Stimulated activated CD8-positive, alpha-beta memory T cell treated with anti-CD3 and anti-CD28 coated beads, Interleukin-4, amount 100 ng/mL, for 48 hours (primary cell): ENCODE measurements at places on chromosomes 16 and 17.

- no peak for DNase-seq
Measured at GRCh38 chr16:83550183-83550569, 257.6 kb upstream of the HSBP1 start.

DNA sequence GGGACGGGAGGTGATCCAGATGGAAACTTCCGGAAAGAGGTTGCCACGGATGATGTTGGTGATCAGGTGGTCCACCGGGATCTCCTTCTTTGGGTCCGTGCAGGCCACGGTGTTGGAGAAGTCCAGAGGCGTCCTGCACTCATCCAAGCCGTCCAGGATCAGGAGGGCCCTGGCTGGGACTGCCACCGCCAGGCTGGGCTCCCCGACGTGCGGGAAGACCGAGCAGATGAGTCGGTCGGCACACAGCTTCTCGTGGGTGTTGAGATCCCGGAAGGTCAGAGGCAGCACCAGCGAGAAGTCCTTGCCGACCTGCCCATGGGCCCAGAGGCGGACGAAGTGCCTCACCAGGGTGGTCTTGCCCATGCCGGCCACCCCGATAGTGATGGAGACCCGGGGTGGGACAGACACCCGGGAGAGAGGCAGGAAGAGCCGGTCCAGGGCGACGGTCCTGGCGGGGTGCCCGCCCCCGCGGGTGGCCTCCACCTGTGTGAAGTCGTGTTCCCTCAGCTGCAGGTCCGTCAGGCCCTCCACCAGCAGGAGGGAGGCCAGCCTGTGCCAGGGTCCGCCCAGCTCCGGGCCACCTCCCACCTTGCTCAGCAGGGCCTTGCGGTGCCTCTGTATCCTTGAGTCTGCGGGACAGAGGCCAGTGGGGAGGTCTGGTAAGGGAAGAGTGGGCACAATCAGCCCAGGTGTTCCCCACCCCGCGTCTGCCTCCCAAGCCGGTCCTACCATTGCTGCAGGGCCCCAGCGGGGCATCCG lies 12.9 kb downstream of the NLRC3 start:
- no peak for DNase-seq

- no peak for DNase-seq
Measured at GRCh38 chr16:85162478-85163277, 50.4 kb upstream of the CIBAR2 start.

DNA sequence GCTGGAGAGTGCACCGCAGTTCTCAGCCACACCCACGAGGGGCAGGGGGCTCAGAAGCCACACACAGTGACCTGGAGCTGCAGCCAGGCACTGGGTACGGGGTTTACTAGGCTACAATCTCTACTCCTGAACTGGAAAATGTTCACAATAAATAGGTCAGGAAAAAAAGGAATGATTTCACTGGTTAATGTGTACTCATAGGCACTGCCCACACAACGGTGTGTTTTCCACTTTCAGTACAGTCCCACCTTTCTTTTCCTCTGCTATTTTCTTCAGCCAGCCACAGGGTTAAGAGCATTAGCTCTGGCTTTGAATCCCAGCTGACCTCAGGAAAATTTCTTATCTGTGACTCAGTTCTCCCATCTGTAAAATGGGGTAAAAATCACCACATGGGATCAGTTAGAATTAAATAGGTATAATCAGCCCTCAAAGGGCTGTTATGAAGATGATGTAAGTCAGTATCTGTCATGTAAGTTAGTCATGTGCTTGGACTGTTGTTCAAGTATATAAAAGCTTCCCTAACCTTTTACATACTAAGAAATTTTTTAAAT lies 35.7 kb downstream of the ZCCHC14 start:
- no peak for DNase-seq

DNA sequence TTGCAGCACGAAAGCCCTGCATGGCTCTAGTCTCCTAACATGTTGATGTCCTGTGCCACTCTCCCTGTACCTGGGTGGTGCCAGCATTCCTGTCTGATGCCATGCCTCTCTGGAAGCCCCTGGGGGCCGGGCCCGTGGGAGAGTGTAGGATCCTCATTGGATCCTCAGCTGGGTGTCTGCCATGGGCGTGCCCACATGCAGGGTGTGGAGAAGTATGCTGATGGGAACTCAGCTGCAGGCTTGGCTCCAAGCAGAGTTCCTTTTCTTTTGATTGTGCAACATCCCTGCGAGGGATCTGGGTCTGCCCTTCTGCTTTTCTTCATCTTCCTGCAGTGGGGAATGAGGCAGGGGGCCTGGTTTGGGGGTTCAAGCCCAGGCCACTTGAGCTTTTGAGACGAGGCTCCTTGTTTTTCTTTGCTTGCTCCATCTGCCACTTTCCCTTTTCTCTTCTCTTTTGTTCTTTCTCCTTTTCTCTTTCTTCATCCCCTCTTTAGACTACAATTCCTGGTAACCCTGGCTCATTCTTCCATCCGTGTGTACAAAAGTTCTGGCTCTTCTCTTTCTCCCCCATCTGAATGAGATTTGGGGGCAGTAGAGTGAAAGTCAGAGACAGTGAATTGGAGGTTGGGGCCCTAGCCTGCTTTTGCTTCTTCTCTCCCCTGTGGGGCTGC lies 32.9 kb downstream of the KSR1 start:
- no peak for DNase-seq

GRCh38 chr16:50718761-50719400 lies 23.0 kb upstream of the CYLD start:
- no peak for DNase-seq

DNA sequence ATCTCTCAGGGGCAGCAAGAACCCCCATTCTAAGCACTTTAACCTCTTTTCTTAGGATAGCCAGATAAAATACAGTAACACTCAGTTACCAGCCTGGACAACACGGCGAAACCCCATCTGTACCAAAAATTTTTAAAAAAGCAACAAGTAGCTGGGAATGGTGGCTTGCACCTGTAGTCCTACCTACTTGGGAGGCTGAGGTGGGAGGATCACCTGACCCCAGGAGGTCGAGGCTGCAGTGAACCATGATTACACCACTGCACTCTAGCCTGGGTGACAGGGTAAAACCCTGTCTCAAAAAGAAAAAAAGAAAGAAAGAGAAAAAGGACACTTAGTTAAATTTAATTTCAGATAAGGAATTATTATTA lies 28.6 kb upstream of the UBE2G1 start:
- DNase-seq: no peak

DNA sequence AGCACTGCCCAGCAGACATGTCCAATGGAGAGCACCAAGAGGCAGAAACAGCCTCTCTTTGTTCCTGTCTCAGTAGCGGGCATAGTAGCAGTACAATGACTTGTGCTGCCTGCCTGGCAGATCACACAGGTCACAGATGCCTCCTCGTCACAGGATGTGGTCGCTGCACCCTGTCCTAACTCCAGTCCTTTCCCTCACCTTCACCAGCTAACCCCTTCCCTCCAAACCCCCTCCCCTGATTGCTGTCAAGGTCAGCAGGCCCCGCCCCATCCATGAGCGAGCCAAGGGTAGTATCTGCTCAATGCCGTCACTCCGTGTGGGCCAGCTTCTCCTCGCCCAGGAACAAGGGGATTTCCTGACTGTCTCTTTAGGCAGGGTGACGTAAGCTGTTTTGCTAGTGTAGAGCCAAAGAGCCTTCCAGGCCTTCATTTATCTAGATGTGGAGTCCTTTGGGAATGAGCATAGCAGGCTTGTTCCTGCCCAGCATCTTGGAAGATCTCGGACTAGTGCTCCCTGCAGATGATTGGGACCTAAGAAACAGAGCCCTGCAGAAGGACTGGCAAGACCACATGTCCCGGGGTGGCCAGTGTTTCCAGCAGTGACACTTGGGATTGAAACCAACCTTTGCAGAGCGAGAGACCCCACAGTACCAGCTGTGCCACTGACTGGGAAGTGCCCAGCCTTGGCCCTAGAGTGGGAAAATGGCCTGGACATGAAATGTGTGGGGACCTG lies 75.9 kb upstream of the TNRC6C start:
- peak; percentile 80 for DNase-seq

- DNase-seq: no peak
Measured at GRCh38 chr17:58250344-58251011, 12.1 kb downstream of the LPO start.

- DNase-seq: no peak
Measured at GRCh38 chr17:49762151-49762941, 1.6 kb downstream of the FAM117A start.

GRCh38 chr17:75456039-75456416 lies 407 bp upstream of the TMEM94 start:
- DNase-seq: no peak

- peak; percentile 69 for DNase-seq
Measured at GRCh38 chr16:79618692-79619050, 18.1 kb upstream of the MAF start.

DNA sequence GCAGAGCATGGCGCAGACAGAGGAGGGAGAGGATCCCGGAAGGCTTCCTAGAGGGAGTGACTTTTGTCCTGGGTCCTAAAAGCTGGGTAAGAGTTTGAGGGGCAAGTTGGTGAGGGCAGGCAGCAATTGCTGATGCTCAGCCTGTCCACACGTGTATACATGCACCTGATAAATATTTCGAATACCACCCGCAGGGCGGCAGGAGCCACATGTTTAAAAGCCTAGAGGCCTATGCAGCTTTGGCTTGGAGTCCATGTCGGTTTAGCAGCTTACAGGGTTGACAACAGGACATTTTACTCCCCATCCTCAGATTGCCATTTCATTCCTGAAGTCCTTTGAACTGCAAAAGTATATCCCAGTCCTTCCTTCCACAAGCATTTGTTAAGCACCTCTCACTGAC lies 99.1 kb downstream of the KATNIP start:
- DNase-seq: no peak

- DNase-seq: no peak
Measured at GRCh38 chr16:60041671-60042070, 1307.6 kb upstream of the GOT2 start.

GRCh38 chr16:3119701-3120408 lies 7.5 kb downstream of the ZNF205 start:
- no peak for DNase-seq

DNA sequence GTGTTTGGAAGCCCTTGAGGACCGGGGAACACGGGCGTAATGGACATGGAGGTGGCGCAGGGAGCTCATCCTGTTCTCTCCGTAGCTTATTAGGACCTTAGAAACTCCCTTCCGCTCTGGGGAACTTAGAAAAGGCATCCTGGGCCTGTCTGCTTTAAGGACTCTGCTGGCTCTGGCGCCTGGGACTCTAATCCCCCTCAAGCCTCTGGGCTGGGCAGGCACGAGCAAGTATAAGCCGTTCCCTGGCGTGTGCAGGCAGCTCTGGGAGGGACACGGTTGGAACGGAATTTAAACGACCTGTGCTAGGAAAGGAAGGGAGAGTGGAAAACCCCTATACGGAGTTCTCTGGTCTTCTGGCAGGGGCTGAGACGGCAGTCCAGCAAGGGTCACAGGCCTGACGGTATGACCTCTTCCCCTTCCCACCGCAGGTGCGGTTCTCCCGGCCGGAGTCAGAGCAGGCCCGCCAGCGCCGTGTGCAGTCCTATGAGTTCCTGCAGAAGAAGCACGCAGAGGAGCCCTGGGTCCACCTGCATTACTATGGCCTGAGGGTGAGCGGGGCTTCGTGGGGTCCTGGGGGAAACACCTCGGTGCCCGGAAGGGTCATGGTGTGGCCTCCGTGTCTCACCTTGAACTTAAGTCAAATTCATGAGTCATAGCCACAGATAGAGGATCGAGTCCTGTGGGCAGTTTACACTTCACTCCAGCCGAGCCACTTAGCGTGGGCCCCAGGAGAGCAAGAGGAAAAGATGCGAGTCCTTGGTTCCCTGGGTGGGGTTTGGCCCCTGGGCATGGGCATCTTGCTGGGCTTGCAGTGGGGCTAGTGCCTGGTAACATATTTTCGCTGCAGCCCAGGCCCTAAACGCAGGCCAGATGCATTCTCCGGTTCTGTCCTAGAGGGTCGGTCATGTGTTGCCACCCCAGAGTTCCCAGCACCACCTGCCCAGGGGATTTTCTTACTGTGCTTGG lies 17.7 kb downstream of the POLR3E start:
- DNase-seq: no peak

- DNase-seq: no peak
Measured at GRCh38 chr17:73137376-73137775, 27.4 kb upstream of the SSTR2 start.

- DNase-seq: no peak
Measured at GRCh38 chr16:26177438-26177837, 485.7 kb downstream of the HS3ST4 start.

DNA sequence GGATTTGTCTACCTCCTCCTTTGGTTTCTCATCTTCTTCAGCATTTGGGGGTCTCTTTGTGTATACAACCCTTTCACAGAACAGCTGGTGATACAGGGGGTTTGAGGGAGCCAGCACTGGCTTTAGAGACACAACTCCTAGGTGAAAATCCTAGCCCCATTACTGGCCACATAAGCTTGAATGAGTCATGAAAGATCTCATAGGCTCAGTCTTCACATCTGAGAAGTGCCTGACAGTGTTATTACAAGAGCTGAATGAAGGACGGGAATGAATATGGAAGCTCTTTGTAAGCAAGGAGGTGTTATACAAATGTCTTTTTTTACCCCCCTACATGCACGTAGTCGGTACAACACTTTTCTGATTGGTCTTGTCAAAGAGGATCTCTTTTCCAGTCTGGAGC lies 1.7 kb upstream of the B4GALNT2 start:
- DNase-seq: no peak

DNA sequence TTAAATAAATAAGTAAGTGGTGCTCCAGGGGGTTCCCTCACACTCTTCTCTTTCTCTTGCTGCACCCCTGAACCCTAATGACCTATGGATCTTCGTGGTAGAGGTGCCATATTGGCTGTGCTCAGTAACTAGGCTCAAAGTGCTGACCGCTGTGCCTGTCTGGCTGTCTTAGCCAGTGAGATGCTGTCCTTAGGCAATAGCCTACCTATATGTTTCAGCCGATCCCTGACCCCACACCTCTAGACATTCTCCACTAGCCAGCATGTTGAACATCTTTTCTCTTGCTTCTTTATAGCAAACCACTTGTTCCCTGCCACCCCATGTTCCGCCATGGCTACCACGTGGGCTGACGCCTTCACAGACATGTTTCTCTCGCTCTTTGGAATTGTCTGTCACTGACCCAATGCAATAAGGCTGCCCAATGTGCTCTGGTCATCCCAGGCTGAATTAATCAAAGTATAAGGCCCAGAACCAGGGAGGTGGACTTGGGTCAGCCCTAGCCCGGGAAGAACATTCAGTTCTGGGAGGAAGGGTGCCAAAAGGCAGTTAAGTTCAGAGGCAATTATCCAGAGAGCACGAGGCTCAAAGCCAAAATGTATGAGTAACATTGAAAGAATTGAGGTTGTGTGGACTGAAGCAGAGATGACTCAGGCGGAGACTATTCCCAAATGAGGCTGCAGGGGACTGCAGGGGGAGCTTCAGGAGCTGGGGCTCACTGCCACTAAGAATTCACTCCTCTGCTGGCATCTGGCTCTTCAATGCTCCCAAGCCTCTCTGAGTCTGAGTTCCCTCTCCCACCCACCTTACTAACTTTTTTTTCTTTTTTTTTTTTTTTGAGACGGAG lies 28.7 kb upstream of the TNRC6A start:
- DNase-seq: no peak

- DNase-seq: no peak
Measured at GRCh38 chr17:45289301-45290268, 27.2 kb downstream of the MAP3K14 start.

- DNase-seq: no peak
Measured at GRCh38 chr17:4527566-4528125, 27.5 kb downstream of the MYBBP1A start.

DNA sequence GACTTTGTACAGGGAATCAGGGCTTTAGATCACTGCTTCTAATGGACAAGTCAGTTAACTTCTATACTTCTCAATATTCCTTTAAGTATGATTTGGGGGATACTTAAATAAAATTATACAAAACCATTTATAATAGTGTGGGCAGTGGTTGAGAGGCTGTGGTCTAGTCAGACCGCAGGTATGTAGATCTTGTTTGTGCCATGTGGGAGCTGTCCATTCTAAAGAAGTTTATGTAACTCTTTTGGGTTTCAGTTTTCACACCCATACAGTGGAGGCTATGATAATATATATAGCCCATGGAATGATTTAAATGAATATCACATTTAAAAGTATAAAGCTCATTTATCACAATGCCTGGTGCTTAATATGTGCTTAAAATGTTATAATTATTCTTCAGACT lies 654.3 kb upstream of the KIF2B start:
- no peak for DNase-seq
